ENCODE measurements at places on chromosomes 5 and 9.

DNA sequence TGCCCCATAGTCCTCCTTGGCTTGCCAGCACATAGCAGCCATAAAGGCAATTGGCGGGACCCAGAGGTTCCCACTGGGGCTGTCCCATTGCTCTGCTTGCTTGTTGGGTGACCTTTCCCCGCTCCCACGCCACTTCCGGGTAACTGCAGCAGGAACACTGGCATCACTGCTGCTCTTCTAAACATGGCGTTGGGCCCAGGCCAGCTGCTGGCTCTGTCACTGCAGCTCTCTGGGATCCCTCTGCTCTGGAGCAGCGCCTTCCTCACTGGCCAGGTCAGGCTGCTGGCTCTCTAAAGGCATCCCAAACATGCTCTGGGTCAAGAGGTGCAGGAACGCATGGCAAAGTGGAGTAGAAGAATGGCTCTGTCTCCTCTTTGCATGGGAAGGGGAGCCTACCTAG, 92.9 kb downstream of the DRD1 start:
- DNase-seq, result no peak

- no peak for DNase-seq
Observed at GRCh38 chr9:88011005-88011766, 36.9 kb upstream of the CDK20 start.

- no peak for DNase-seq
Observed at GRCh38 chr5:31133488-31133887, 60.0 kb upstream of the CDH6 start.

- DNase-seq, result no peak
Observed at GRCh38 chr5:10627160-10627701, 63.4 kb downstream of the ANKRD33B start.

DNA sequence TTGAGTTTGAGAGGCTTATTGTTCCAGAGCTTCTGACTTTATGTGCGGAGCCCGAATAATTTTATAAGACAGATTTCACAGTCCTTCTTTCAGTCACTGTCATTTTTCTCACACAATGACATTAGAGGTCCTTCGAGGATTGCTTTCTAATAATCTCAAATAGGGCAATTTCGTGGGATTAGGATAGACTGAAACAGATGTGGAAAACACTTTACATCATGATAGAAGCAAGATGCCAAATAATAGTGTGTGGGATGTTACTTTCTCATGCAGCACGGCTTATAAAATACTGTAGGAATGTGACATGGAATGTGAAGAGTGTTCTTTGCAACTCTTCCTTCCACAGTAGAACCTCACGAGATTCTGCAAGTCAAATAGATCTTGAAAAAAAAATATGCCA, 451.3 kb downstream of the SEMA5A start:
- no peak for DNase-seq

DNA sequence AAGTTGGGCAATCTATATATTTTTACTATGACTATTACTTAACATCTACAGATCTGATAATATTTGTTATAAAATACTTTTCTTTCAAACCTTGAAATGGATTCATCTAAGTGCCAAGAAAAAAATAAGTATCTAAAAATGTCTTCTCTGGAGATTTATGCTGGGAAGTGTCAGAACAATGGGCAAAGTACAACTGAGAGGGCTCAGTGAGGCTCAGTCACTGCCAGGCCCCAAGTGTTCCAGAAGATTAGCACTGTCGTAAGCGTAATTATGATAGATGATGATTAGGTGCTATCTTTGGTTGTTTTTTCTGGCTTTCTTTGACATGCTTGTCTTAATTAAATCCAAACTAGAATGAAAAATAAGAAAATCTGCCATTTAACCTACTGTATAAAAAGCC, 72.2 kb upstream of the ADAMTS19 start:
- no peak for DNase-seq

DNA sequence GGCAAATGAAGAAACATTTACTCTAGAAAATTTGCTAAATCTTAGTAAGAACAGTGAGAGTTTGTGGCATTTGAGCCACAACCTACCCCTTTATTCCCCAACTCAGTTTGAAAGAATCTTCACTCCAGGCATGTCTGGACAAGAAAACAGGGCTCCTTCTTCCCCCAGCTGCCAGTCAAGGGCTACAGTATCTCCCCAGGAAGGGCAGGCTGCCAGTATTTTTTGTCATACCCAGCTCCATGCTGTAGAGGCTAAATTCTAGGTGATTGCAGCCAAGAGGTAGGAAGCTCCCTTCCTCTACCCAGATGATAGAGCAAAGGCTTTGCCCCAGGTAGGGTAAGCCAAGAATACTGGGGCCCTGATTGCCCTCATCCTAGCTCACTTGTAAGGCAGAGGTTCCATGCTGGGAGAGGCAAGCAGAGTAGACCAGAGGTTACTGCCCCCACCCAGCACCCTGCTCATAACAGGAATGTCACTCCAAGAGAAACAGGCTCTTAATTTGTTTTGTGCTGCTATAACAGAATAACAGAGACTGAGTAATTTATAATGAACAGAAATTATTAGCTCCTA, 20.0 kb upstream of the GRPEL2 start:
- no peak for DNase-seq

GRCh38 chr5:112338681-112339337, 80.3 kb downstream of the EPB41L4A start:
- DNase-seq, result no peak

DNA sequence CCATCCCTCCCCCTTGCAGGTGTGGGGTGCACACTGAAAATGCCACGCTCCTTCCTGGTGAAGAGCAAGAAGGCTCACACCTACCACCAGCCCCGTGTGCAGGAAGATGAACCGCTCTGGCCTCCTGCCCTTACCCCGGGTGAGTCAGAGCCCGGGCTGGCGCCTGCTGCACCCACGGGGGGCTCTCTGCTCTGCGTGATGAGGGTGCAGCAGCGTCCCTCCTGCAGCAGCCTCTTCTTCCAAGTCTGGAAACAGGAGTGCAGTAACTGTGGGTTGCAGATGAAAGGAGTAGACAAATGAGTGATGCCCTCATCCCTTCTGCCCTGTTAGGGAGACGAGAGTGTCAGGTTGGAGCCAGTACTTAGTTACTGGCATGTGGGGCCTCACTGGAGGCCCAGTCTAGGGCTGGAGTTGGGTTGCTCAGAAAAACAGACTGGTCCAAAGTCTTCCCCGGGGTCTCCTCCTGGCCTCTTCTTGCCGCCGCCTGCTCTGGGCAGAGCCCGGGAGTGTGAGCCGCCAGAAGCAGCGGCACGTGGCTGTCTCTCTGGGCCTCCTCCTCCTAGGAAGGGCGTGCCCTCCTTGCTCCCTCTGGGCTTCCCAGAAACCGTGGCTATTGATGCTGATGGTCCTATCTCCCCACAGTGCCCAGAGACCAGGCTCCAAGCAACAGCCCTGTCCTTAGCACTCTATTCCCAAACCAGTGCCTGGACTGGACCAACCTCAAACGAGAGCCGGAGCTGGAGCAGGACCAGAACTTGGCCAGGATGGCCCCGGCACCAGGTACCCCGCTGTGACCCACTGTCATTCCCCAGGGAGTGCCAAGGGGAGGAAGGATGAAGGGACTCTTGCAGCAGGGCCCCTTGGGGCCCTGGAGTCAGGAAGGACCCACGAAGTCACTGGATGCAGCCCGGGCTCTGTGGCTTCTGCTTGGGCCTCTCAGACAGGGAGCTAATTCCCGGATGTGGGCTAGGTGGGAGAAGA, 8.4 kb downstream of the GFI1B start:
- DNase-seq, result no peak

DNA sequence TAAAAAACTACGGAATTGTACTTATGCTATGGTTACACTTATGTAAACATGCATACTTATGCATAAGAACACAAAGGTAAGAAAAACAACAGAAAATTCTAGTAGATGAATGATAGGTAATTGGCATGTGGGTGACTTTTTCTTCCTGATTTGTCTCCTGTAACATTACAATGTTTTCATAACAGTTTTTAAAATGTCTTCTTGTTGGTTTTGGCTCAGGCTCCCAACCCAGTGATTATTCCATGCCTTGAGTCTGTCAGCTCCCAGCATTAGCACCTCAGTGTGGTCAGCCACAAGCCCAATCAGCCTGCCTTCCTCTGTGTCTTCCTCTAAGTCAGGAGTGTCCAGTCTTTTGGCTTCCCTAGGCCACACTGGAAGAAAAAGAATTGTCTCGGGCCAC, 7.9 kb upstream of the FOXE1 start:
- no peak for DNase-seq
